ENCODE measurements at places on chromosomes 5 and 9.

DNA sequence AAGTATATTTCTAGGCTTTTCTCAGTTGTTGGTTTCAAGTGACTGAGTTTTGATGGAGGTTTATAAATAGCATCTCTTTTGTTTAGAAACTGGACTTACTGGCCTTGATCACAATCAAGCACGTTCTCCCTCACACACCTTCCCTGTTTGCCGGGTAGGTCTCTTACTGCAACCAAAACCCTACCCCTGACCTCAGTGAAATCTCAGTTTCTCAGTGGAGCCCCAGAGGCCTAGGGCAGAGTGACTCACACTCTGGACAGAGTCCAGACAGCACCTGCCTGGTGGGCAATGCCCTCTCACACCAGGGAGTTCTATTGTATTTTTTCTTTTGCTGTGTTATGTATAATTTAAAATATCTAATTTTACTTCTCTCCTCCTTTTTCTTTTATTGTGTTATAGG, 48.4 kb upstream of the EPB41L4B start:
- DNase-seq, result no peak

GRCh38 chr9:100819980-100820379, 208.5 kb upstream of the PLPPR1 start:
- no peak for DNase-seq

DNA sequence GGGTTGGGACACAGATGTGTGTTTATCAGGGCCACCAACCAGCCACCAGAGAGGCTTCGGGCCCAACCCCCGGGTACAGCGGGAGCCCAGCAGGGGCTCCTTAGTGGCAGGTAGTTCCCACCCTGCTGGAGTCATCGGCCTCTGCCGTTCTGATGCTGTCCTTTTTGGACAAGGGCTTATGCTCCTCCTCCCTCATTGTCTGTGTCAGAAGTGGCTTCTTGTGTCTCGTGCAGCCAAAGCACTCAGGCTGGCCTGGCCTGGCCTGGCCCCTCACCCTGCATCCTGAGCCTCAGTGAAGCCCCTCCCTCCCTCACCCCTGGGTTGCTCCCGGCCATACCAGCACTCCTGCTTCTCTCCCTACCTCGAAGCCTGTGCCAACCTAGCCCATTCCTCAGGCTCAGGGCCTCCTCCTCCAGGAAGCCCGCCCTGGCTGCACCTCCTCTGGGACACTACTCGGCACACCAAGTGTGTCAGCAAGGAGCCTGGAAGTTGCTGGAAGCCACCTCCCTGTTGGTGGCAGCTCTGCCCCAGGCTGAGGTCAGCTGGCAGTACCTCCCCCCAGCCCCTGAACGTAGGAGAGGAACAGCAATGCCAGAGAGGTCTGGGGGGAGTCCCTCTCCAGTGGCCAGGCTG, 4.1 kb upstream of the UBAC1 start:
- no peak for DNase-seq

DNA sequence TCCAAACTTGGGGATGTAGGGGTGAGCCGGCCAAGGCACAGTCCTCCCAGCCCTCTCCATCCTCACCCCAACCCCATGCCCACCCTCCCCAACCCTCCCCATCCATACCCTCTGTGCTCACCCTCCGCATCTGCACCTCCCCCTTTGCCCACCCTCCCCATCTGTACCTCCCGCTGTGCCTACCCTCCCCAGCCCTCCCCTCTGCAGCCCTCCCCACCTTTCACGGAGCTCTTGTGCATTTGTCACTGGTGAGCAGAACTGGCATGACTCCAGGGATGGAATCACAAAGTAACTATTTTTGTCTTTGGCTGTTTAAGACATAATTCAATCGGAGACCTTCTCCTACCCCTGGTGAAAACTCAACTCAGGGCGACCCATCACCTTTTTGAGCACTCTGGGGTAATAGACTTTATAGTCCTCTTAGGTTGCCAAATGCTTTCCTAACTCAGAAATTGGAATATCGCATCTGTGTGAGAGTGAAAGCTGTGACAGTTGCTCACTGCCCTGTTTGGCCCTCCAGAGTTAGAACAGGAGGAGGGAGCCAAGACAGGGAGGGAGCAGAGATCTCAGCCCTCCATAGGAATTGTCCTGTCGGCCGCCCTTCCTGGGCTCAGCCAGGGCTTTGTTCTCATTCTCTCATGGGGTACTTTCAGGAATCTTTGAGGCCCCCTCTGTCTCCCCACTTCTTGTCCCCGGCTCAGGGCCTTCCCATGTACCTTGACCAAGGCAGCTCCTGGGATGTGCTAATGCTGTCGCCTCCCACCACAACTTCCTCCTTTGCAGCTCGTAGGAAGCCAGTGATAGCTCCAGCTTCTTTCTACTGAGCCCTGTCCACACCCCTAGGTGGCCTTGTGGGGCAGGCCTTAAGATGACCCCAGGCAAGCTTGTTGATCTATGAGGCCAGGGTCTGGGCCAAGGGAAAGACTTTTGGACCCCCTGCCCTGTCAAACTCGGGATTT, 36.2 kb downstream of the OTULIN start:
- DNase-seq, result no peak

DNA sequence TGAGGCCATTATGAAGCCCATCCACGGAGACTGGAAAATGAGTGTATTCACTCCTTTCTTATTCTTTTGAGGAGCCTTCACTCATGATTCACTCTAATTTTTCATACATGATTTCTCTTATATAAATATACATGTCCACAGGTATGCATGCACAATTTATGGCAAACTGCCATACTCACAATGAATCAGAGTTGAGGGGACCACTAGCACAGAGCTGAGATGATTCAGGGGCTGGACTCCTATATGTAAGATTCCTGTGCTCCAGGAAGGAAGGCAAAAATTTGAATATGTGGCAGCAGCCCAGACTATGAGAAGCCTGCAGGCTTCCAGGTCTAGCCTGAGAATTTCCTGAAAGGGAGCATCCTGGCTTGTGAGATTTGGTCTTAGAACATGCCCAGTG, 484.6 kb downstream of the PRELID2 start:
- DNase-seq, result no peak
